ENCODE measurements at places on chromosomes 1 and 21.

DNA sequence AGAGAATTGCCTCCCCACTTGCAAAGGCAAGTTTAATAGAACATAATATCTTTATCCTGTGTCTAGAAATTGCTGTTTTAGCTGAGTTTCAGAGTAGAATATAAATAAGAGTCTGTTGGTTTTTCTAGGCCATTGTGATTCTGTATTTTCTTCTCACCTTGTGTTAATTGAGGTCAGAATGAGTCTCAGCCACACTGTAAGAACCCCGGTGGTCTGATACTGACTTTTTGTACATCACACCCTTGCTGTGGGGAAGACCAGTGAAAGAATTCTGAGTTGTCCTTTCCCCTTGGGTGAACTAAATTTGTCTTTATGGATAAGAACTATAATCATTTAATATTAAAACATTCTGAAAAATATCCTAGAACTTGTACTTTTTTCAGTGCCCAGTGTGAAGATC lies 6.8 kb downstream of the HIPK1 start:
- no peak for DNase-seq

DNA sequence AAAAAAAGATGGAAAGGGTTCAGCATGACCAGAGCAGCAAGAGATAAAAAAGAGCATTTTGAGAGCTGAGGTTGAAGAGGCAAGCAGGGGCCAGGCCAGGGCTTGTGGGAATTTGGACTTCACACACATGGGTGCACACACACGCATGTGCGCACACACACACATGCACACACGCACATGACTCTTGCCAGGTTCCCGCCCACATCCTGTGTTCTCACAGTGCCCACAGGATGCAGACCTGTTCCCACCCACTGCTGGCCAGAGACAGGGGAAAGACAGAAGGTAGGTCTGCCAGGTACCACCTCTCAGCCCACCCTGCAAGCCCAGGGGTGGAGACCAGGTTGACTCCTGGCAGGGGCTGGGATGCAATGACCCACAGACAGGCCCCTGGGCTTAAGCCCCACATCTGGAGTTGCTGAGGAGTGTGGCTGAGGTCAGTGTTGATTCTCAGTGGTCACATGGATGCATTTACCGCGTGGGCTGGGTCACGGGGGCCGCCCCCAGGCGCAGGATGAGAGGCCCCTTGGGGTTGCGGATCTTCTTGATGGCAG lies 4.4 kb downstream of the COL16A1 start:
- no peak for DNase-seq

- no peak for DNase-seq
Measured at GRCh38 chr1:204254031-204254661, 40.4 kb upstream of the GOLT1A start.

DNA sequence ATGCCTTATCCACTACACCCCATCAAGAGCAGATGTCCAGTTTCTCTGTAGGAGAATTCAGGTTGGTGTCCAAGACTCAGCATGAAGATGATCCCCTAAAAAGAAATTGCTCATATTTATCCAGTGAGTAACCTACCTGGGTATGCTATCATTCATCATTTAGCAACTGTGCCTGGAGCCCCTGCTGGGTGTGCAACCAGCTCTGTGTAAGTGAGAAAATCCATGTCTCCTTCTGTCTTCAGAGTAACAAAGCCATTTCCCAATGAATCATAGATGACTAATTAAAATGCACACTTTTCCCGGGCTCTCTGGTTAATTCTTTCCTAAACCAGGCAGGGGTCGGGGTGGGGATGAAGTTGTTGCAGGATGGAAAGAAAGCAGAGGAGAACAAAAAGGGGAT lies 35.8 kb downstream of the OLFML3 start:
- DNase-seq: no peak

- DNase-seq: no peak
Measured at GRCh38 chr1:48035371-48036141, 38.4 kb upstream of the TRABD2B start.

DNA sequence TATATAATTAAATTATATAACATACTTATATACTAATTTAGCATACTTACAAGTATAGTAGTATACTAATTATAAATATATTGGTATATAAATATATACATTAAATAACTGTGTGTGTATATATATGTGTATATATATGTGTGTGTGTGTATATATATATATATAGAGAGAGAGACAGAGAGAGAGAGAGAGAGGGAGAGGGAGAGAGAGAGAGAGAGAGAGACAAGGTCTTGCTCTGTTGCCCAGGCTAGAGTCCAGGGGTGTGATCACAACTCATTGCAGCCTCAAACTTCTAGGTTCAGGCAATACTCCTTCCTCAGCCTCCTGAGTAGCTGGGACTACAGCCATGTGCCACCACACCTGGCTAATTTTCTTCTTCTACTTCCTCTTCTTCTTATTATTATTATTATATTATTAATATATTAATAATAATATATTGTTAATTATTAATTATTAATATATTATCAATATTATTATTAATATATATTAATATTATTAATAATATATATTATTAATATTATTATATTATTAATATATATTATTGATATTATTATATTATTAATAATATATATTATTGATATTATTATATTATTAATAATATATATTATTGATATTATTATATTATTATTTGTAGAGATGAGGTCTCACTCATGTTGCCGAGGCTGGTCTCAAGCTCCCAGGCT lies 185.5 kb downstream of the CRB1 start:
- DNase-seq: no peak

DNA sequence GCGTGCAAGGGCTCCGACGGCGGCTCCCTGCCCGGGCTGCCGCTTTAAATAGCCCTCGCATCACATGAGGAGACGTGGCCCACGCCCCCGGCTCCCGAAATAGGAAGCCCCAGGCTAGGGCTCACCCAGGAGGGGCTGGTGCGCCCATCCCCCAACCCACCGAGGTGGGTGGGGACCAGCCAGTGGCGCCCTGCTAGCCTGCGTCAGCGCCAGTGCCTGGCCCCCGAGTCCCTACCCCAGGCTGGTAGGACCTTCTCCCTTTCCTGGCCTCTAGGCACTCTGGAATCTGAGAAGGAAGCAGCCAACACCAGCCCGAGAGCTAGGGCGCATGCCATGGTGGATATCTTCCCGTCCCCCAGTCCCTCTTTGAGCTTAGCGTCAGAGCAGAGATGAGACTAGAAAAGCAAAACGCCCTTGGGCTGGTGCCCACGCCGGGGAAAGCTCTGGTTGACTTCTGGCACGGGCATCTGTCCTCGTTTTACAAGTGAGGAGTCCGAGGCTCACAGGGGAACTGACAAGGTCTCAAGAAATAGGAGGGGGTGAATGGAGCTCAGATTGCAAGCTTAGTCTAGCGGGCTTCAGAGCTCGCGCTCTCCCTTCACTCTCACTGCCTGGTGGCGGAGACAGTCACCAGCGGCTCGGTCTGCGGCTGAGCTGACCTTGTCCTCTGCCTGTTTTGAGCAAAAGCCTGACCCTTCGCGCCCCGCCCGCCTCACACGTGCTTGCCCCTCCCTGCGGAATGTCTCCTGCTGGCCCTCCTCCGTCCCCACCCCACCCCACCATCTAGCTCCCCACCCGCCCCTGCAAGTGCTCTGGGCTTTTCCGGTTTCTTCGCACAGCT lies at the start of gene FABP3:
Gene FABP3, minus strand, starts transcription at position 21 of the 841 bp plus-strand sequence. CDS start 62 bp downstream, outside the sequence.
- peak; percentile 41 for DNase-seq

- DNase-seq: no peak
Measured at GRCh38 chr1:45335855-45336324, 4.1 kb upstream of the TOE1 start.

DNA sequence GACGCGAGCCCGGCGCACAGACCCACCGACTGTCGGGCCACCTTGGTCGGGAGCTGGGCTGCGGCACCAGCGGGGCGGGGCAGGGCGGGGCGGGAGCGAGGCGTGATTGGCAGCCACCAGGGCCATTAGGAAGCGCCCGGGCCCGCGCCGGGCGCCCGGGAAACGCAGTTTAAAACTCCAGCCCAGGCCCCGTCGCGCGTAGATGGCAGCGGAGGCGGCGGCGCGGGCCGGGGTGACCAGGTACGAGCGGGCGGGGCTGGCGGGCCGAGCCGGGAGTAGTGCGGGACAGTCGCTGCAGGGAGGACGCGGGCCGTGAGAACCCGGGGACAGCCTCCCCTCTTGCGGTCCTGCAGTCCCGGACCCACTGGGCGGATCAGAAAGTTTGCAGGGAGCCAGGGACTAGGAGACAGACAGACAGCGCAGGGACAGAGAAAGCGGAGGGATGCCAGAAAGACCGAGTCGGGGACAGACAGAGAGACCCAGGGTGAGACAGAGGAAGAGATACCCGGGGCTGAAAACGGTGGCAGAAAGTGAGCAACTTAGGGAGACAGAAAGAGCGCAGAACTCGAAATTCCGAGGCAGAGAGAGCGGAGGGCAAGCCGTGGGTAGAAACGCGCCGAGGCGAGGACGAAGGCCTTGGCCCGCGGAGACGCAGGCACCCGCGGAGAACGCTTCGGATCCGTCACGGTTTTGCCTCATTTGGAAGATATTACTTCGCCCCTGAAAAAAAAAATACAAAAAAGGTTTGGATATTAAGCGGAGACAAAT lies at the start of gene DMBX1:
Gene DMBX1, plus strand, starts transcription at position 199 of the 768 bp plus-strand sequence. CDS start 17,175 bp downstream, outside the sequence.
- peak; percentile 47 for DNase-seq
